Activated T-helper 1 cell treated with anti-CD3 and anti-CD28 coated beads, Interleukin-2, amount 50 U/mL, for 16 hours (primary cell): ENCODE measurements at places on chromosomes 6 and 20.

- no peak for DNase-seq
Measured at GRCh38 chr20:12153628-12154027, 235.9 kb downstream of the BTBD3 start.

GRCh38 chr20:9397928-9398327 lies 116.5 kb upstream of the LAMP5 start:
- DNase-seq = no peak

DNA sequence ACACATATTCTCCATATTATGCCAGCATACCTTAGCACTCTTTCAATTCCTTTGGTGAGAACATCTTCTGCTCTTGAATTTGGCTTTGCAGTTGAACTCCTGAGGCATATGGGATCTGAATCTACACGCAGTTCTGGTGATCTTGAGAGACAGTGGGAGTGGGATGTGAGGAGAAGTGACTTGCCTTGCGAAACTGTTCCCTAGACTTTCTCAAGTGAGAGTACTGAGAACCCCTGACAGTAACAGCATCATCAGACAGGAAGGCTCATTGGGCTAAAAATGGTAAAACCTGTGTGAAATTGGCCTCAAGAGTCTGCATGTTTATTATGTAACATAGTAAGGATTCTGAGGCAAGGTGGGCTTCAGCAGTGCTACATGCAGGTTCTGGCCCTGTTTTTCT lies 49.1 kb upstream of the CEP85L start:
- no peak for DNase-seq

- no peak for DNase-seq
Measured at GRCh38 chr20:39195582-39196021, 233.5 kb downstream of the DHX35 start.

DNA sequence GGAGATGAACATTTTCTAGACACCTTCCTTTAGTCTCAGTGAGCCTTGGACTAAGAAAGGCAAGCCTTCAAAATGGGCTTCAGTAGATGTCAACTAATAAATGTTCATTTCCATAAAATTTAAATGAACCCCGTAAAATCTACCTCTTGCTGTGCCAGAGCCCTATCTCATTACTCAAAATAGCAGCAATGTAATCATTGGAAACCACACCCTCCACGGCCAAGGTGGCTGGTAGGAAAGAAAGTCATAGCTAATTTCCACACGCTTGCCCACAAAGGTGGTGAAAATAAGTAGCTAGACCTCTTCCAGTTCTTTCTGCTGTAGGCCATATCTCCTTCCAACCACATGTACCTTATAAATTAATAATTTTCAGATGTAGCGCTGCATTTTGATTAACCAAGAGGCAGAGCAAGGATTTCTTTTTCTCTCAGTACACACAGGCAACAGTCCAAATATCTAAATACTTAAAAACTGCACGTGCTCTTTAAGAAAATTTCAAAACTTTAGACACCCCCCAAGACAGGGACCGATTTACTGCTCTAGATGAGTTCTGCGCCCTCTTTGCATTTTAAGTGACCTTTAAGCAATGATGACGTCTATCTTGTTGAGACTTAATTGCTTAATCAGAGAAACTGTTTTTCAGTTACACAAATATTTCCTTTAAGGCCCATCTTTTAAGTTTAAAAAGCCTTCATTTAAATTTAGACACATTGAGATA lies 290.8 kb downstream of the ZNF217 start:
- DNase-seq = no peak

DNA sequence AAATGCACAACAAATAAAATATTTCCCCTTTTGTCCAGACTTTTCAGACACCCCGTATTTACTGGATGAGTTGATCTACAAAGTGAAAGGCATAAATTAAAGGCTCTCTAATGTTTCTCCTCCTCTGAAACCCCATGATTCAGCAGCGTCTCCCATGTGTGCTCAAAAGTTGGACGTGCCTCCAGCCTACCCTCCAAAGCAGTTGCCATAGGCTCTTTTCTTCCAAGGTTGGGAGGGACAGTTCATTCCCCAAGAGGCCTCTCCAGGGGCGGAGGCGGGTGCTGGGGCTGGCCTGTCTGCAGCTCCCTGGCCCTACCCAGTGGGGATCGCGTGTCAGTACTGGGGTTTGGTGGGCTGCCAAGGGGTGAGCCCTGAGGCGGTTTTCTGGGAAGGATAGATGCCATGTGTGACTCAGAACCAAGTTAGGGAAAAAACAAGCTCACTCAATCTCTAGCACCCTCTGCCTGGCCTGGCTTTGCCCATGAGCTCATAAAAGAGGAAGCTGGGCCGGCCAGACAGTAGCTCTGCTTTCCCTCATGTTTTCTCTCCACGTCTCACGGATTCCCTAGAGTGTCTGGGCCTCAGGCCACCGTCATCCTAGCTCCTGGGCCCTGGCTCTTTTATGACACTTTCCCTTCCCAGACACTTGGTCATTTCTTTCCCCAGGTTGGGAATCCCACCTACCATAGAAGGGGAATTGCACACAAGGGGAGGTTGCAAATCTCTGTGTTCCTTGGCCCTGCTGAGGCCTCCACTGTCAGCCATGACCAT lies 8.0 kb upstream of the IER3 start:
- DNase-seq = no peak

DNA sequence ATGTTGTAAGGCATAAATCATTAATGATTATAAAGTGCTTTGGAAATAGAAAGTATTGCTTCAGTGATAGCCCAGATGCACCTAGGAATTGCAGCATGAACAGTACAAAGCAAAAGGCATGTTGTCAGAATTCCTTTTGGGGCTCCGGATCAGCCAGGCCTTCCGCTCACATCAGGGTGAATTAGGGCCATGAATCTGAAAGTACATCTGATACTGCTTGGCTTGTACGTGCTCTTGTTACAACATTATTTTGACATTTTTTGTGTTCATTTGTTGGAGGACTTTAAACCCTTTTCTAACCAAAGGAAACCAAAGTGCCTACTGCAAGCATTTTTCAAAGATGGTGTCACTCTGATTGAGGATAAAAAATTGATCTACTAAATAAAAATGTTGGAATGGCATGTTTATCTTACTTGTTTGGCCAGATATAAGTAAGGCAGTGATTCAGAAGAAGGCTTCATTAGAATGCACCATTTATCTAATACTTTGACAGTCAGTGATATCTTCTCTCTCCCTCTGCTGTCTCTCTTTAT lies 1005.6 kb upstream of the FLRT3 start:
- no peak for DNase-seq

DNA sequence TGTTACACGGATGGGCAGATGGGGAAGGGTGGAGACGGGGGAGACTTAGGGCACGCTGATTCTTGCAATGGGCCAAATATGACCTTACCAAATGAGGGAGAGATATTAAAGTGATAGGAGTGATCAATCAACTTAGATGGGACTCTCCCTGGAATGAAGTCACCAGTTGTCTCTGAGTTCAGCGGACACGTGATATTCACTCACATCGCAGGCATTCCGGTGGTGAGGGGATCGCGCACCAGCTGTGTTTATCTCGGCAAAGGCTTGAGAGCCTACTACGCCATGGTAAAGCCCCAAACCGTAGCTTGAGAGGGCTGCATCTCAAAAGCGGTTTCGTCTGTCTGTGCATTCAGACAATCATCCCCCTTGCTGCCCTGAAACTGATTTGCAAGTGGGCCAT lies 5.5 kb downstream of the BMP7 start:
- DNase-seq = no peak

DNA sequence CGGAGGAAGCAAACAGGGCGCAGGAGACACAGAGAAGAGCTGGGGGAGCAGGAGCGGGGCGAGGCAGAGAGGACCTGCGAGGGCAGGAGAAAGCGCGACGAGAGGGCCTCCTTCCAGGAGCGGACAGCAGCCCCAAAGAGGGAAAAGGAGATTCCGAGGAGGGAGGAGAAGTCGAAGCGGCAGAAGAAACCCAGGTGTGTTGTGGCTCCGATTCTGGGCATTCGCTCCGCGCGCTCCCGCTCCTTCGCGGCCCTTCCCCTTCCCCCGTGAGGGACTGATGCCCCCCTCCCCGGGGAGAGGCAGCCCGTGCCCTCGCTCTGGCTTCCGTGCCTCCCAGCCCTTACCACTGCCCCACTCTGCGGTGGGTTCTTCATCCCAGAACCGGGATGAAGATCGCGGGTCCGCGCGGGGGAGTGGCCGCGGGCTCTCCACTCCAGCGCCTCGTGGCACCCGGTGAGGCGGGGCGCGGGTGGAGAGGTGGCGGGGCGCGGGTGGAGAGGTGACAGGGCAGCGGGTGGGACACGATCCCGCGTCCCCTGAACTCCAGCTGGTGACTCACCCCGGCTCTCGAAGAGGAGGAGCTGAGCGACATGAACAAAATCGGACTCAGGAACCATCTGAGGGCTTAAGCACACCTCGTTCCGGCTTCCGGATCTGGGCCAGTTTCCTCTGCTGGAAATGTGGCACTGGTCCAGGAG lies 22.4 kb downstream of the TMC2 start:
- no peak for DNase-seq

DNA sequence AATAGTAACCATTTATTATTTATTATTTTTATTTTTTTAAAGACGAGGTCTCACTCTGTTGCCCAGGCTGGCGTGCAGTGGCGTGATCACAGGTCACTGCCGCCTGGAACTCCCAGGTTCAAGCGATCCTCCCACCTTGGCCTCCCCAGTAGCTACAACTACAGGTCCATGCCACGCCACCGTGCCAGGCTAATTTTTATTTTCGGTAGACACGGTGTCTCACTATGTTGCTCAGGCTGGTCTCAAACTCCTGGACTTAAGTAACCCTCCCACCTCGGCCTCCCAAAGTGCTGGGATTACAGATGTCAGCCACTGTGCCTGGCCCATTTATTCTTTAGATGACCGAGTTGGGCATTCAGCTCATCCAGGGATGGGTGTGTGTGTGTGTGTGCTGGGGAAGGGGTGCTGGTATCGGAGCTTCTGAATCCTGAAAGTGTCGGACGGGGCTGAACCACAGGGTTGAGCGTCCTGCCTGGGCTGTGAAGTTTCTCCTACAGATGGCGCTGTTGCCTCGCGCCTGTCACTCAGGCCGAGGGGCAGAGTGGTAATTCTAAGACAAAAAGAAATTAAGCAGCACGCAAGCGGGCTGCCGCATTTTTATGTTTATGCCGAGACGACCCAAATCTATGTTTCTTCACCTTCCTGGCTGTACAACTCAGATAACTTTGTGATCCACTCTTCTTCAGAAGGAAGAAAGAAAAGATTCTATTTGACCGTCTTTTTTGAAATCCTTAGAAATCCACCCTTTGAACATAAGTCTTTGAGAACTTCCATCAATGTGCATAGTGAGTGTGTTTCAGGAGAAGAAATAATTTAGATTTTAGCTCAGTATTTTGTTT lies 252.8 kb downstream of the CDH26 start:
- DNase-seq = no peak

DNA sequence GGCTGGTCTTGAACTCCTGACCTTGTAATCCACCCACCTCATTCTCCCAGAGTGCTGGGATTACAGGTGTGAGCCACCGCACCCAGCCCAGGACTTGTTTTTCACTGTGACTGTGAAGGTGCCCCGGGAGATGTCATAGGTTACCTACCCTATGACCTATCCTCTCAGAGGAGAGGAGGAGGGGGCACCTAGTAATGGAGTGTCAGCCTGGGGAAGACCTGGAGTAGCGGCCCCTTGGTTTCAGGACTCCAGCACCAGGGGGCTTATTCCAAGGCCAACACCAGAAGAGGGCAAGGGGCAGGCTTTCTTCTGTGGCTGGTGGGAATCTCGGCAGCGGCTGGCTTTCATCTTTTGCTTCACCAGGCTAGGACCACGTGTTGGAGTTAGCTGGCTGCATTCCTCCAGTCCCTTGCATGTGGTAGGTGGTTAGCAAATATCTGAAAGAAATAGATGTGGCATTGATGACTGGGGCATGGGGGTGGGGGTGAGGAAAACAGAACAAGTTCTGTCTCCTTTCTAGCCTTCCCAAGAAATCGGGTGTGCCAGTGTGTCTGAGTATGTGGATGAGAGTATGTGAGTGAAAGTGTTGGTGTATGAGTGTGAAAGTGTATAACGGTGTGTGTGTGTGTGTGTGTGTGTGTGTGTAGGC lies 7.9 kb upstream of the ITPR3 start:
- DNase-seq = no peak

DNA sequence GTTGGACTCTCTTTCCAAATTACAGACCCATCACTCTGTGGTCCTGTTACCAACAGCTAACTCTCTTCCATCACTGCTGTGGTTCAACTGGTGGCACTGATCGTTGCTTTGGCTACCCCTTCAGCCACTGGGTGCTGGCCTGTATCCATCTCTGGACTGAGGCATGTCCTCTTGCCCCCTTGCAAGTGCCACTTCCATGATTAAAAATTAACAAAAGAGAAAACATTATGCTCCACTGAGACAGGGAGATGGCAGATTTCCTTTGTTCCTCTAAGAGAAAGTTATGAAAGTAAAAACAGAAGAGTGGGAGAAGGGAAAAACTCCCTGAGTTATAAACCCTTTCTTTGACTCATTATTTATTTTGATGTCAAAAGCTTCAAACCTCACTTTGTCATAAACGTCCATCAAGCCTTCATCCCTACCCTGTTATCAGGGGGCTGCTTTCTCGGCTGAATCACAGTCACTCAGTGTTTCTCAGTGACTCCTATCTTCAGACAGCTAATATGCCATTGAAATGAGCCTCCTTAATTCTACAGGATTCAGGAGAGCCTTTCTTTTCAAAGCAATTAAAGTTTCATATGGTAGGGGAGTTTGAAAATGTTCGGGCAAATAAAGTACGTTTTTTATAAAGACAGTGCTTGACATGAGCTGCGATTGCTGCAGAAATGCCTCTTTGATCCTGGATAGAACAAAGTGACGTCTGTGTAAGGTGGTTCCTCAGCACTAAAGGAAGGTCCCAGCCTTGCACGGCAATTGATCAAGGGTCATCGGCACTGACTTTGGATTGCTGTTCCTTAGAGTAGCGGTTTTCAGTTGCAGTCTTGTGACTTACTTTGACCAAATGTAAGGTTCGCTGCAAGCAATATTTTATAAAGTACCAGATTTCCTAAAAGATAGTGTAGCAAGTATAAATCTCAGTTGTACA lies 49.9 kb upstream of the PBOV1 start:
- no peak for DNase-seq

- DNase-seq = no peak
Measured at GRCh38 chr20:49859807-49860206, 47.2 kb downstream of the SLC9A8 start.

GRCh38 chr6:33807606-33808005 lies 3.8 kb upstream of the MLN start:
- DNase-seq = no peak

GRCh38 chr20:63056236-63057170 lies 49.7 kb upstream of the BHLHE23 start:
- peak; percentile 16 for DNase-seq

- DNase-seq = no peak
Measured at GRCh38 chr6:119543332-119543731, 193.8 kb upstream of the MAN1A1 start.

DNA sequence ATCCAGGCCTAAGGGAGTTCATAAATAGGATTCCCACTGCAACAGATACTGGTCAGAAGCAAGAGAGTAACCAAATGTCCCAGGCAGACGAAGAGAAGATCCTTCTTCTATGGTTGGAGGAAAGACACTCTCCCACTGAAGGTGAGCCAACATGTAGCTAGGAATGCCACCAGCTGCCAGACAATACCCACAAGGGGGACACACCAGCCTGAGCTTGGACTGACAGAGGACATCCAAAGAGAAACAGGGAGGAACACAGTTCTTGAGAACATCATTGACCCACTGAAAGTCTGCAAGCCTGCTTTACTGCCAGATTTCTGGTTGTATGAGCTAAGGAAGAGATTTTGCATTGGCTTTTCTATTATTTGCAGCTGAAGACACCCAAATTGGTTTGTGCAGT lies 80.1 kb downstream of the PXDC1 start:
- no peak for DNase-seq
